ENCODE measurements at places on chromosomes 12 and 14.
A peak's percentile ranks its signal among the peaks of the same experiment; 100 is the strongest.

DNA sequence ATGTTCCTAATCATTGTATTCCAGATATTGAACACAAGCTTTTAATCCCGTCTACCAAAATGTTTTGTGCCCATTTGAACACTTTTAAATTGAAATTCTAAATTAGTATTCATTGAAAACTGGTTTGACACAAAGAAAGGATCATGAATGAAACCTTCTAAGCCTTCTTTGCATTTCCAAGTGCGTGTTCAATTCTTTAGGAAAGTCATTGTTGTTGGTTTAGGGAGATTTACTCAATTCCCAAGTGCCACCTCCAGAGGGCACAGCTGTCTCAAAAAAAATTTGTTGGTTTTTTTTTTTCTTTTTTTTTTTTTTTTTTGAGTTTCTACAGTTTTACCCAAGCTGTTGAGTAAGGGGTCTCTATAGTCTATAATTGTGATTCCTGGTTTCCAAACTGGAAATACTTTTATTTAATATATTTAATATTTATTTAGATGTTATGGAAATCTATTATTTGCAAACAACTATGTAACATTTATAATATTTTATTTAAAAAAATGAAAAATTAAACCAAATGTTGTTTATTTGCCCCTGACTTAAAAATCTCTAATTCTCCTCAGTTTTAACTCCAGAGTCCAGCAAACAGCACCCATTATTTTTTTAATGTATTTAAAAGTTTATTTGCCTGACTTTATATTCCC lies 79.9 kb downstream of the NEDD1 start:
- DNase-seq, result no peak

GRCh38 chr12:1930803-1931597 lies 12.5 kb upstream of the CACNA2D4 start:
- peak; percentile 50 for DNase-seq

DNA sequence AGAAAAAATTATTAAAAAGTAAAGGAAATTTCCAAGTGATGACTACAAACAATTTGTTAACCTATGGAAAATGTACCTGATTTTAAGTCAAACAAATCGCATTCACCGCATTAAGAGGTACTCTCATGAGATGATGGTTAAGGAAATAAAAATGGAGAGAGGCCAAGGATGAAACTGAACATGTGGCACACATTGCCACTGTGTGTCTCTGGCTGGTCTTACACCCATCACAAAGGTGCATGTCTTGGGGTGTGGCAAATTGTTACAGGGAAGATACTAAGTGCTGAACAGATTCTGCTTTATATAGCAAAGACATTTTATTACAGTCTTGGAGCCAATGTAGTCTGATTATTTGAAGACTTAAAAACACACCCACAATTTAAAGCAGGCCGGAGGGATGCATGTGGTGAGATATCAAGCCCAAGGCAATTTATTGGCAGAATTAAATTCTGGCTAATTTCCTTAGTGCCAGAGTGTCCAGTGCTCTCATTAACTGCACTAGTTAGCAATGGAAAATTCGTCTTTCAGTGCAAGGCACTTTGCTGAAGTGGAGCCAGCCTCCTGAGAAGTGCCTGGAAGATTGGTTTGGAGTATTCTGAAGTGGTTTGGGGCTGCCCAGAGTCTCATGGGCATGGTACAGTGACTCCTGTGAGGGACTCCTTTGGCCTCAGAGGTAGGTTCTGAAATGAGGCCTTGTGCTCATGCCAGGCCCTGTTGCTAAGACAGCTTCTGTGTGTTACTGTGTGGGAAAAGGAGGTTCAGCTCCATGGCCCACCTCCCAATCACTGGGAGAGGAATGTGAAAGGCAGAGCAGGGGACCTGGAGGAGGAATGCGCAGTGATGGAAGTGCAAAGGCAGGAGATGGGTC lies 166.9 kb downstream of the BRMS1L start:
- no peak for DNase-seq

GRCh38 chr12:47509398-47509851 lies 196.4 kb downstream of the RPAP3 start:
- DNase-seq, result no peak

DNA sequence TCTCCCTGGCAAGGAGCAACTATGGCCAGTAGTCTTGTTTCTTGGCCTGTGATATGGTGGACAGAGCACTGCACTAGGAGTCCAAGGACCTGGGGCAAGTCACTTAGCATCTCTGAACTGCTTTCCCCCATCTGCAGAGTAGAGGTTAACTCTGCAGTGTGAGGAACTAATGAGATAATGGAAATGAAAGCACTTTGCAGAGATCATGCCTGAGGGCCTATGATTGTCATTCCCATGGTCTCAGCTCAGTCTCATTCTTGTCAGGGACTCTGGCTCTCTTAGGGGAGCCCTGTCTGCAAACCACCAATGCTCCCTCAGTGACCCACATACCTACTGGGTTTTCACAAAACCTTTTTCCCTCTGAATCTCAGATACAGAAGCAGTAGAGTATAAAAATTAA lies 6.5 kb upstream of the PNMA1 start:
- DNase-seq, result no peak

DNA sequence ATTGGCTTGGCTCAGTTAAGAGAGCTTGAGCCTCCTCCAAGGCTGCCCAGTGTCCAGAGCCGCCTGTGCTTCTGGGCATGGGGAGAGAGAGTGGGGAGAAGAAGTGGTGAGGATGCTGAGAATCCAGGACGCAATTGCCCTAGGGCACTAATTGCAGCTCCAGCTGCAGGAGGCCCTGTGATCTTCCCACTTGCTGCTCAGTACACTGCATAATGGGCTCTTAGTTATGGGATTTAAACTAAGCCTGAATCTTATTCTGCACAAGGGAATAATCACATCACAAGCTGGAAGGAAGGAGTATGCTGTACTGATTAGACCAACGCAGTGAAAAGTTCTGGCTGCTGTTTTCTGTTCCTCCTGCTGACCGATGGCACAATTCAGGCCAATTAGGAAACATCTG lies 101.0 kb upstream of the PRMT8 start:
- DNase-seq, result no peak

DNA sequence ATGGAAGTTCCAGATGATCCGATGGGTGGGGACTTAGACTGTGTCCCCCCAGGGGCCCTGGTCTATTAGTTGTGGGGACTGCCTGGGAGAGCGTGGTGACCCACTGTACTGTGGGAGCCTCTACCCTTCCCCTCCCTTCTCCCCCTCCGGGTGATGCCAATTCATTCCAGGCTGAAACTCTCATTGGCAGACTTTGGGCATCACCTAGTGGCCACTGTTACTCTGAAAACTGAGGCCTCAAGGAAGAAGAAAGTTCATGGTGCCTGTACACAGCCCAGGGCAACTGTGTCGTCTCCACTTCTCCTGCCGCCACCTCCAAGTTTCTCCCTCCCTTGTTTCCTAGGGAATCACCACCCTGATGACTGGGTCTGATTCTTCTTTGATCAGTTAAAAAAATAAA lies 173.6 kb upstream of the ALG10B start:
- DNase-seq, result no peak

DNA sequence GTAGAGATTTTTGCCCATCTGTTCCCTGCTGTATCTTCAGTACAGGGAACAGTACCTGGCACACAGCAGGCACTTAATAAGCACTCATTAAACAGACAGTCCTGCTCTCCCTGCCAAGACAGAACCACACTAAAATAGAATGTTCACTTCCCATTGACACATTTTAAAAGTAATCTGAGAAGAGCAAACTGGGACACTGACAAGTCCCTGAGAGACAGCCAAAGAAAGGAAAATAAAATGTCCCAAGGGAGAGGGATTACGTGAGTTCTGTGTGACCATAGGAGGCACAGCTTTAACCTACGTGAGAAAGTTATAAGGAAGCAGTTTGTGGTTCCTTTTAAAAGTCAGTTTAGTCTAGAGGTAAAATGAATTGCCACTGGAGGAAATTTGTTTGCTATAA lies 43.9 kb upstream of the SYCP3 start:
- no peak for DNase-seq

- no peak for DNase-seq
Observed at GRCh38 chr12:76697849-76698248, 66.1 kb upstream of the ZDHHC17 start.

GRCh38 chr14:70943838-70944237 lies 36.6 kb downstream of the PCNX1 start:
- DNase-seq, result no peak

GRCh38 chr12:62971769-62972525 lies 37.0 kb upstream of the PPM1H start:
- DNase-seq, result no peak

DNA sequence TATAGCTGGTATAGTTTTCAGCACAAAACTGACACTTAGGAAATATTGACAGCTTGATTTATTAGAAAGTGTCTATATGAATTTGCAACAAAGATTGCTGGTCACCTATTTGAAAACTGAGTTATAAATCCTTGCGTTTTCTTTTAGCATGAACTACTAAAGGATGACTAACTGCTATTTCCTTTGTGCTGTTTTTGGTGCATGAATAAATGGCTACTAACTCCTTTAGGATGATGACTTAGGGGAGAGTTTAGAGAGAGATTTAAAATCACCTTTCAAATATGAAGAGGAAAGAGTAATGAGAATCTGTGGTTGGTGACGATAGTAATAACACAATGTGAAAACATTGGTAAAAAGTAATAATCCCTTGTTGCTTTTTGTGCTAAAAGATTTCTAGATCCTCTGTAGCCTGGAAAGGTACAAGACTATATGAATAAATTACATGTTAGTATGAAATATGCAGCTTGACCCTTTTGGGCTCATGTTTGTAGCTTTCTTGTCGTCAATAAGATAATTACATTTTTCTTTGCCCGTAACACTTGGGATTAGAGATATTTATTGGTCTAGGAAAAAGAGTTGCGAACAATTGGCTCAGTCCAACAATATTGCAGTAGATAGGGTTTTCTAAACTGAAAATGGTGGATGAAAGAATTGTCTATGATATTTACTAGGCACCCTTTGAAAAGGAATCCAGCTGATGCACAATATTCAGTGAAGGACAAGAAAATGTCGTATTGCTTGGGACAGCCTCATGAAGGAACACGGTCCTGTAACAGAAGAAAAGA lies 453.0 kb downstream of the ADAMTS20 start:
- no peak for DNase-seq
